ENCODE measurements at places on chromosomes 11 and 22.

- no peak for DNase-seq
These were observed 21.7 kb downstream of the RASSF10 start for GRCh38 chr11:13030857-13031256.

DNA sequence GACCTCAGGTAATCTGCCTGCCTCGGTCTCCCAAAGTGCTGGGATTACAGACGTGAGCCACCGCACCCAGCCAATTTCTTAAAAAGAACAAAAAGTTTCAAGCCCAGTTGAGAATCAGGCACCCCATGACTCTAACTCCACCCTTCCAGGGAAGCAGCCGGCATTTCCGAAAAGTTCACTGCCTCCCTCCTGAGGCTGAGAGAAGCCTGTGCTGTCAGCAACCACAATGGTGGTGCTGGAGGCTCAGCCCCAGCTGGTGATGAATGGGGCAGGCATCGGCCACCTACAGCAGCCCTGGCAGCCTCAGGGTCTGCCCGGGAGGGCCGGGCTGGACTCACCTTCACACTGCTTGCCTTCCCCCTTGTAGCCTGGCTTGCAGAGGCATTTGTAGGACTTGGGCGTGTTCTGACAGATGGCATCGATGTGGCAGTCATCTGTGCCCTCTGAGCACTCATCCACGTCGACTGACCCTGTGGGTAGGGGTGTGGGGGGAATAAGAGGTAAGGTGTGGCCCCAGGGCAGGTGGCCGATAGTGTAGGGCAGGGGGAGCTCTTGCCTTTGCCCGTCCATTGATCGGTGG is 4.3 kb downstream of the SCUBE1 start:
- no peak for DNase-seq

- DNase-seq: no peak
These were observed 6.2 kb downstream of the ADAMTS15 start for GRCh38 chr11:130454491-130455252.

DNA sequence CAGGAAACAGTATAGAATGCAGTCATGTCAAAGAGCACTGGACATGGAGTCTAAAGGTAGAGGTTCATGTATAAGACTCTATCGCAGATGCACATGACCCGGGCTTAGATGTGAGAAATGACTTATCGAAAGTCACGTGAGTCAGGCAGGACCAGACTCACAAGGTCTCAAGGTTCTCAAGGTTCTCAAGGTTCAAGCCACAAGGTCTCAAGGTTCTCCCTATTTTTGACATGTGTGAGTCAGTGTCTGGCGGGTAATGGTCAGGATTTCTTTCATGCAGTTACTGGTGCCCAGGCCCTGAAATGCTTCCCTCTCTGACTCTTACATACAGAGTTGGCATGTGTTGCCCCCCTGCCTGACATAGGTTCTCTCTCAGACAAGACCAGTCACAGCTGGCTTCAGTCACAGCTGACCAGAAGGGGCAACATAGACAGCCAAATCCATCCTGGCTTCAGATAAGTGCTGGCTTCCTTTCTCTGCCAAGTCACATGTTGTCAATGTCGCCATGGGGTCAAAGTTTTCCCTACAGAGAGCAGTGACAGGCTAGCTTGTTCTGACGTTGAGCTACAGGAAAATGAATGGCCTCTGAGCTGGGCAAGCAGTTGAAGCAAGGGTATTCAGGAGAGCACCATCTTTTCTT is 10.1 kb downstream of the CSRP3 start:
- no peak for DNase-seq

DNA sequence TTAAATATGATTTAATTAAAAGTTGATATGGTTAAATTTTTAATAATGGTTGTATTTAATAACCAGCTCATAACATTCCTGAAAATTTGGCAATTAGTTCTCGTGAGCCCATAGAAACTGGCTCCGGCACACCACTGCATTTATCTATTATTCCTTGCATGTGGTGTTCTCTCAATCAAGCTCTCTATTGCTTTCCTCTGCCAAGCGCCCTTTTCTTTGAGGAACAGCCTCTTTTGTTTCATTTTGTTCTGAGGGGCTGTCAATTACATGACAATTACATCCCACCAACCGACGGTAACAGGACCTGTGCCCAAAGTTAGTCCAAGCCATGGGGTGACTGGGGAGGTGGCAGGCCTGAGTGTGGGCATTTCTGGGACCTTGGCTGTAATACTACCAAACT is 8.1 kb downstream of the C11orf91 start:
- no peak for DNase-seq

DNA sequence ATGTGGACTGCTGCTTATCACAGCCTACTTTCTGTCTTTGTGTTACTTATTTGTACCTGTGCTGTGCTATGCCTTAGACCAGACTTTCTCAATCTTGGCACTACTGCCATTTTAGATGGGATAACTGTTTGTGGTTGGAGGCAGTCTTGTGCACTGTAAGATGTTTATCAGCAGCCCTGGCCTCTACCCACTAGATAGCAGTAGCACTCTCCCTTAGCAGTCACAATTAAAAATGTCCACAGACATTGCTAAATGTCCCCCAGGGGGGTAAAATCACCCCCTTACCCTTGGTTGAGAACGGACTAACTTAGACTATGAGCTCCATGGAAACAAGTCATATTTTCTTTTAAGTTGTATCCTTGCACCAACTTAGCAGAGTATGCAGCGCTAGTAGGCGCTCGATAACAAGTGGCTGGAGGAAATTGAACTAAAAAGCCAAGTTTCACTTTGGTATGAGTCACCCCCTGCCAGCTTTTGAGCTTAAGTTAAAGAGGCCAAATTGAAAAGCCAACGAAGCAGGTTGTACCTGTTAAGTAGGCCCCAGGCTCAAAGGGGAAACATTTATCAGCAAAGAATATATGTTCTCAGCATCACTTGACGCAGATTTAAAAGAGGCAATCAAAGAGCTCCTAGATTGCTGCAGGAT is 304.8 kb upstream of the SORL1-AS1 start:
- no peak for DNase-seq

DNA sequence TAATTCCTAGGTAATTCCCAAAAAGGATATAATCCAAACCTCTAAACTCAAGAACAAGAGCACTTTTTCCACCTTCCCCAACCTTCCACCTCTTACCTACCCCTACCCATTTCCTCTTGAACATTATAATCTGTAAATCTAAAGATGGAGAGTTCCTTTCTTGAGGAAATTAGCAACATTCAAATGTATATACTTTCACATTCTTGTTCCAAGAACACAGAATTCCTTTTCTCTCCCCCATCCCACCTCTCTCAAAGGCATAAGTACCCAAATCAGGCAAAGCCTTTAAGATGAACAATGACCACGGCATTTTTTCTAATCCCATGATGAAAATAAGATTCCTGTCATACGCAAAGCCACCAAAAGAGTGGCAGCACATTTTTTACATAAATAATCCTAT is 18.3 kb downstream of the RRAS2 start:
- no peak for DNase-seq

DNA sequence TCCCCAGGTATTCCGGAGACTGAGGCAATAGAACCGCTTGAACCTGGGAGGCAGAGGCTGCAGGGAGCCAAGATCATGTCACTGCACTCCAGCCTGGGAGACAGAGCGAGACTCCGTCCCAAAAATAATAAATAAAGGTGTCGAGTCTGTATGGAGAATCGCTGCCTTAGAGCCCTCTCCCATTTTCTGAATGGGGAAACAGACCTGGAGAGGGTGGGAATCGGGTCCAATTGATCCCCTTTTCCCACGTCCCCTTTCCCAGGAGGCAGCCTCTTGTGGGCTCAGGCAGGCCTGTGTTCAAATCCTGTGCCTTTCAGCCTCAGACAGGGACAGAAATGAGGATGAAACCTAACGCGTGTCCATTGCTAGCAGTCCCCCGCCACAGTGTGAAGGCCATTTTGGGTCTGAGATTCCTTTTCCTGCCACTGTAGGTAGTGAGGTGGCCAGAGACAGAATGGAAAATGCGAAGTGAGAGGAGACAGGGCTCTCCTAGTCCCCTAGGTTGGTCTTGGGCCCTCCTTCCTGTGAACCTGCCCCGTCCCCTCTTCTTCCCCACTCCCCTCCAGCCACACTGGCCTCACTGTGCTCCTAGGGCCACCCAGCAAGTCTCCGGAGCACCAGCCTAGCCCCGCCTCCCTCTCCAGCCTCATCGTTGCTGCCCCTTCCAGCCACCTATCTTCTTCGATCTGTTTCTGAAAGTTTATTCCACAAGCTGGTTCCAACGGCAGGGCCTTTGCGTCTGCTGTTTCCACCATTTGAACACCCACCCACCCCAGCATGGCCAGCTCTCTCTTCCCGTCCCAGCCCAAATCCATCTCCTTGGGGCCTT is 2.7 kb upstream of the POLDIP3 start:
- DNase-seq: no peak

- no peak for DNase-seq
These were observed 16.4 kb downstream of the MMP20 start for GRCh38 chr11:102608699-102609098.

DNA sequence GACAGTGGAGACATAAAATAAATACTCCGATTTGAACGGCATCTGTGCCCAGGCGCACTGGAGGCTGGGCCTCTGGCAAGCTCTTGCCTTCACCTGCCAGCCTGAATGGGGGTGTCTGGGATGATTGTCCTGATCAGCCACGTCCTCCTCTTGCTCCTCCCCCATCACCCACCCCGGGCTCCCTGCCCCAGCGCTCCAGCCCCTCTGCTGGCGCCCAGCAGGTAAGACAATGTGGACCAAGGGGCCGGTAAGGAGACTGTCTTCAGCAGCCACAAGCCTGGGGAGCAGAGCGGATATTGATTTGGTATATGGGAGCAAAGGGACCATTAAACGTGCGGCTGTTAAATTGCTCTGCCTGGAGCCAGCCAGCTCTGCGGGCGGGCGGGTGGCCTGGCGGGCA is 24.9 kb downstream of the WNT11 start:
- no peak for DNase-seq

GRCh38 chr22:20022978-20023613 is 2.2 kb downstream of the TANGO2 start:
- no peak for DNase-seq

- peak; percentile 30 for DNase-seq
These were observed 26.9 kb downstream of the POLR3H start for GRCh38 chr22:41517172-41518047.

DNA sequence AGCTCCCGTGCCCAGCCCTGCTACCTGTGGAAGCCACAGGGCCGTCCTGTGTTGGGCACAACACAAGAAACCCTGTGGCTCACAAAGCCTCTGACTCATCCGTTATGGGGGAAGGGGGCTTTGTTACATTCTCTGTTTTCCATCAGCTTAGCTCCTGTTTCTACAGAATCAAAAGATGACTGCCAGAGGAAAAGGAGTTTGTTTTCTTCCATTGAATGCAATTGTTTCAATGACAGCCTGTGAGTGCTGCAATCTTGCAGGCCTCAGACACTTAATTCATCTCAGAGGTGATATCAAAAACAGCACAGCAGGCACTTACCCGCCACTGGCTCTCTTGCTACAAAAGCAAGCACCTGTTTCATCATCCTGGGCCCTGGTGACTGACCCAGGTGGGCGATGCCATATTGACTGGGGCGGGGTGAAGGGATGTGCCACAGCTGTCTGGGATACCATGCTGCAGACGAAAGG is 194.3 kb downstream of the OPCML start:
- DNase-seq: no peak

GRCh38 chr11:7485186-7486097 is at the start of gene OLFML1:
Gene OLFML1 (plus strand): TSS chr11:7485506. CDS start chr11:7485876, 370 bp downstream.
- no peak for DNase-seq

GRCh38 chr11:76773921-76774361 is 9.2 kb upstream of the TSKU start:
- DNase-seq: no peak

DNA sequence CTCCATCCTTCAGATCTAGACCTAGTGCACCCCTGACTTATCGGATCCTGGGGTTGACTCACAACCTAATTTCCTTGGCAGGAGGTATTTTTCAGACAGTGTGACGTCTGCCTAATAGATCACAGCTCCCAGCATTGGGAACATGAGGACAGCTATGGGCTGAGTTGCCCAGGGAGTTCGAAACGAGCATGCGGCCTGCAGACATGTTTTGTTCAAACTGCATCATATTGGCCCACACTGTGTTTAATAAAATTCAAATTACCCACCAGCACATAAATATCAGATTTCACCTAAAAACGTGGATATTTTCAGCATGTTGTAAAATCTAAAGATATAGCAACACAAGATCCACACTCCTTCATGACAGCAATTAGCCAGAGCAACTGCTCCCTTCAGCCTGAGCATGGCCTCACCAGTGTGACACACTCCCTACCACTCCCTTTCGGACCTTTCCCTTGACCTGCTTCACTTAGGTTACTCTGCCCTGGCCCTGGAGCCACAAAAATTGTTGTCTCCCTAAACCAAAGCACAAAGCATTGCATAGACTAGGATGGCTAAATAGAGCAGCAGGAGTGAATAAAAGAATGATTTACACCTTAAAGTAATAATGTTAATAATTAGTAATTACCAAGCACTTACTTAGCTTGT is 53.6 kb upstream of the USP47 start:
- DNase-seq: no peak

DNA sequence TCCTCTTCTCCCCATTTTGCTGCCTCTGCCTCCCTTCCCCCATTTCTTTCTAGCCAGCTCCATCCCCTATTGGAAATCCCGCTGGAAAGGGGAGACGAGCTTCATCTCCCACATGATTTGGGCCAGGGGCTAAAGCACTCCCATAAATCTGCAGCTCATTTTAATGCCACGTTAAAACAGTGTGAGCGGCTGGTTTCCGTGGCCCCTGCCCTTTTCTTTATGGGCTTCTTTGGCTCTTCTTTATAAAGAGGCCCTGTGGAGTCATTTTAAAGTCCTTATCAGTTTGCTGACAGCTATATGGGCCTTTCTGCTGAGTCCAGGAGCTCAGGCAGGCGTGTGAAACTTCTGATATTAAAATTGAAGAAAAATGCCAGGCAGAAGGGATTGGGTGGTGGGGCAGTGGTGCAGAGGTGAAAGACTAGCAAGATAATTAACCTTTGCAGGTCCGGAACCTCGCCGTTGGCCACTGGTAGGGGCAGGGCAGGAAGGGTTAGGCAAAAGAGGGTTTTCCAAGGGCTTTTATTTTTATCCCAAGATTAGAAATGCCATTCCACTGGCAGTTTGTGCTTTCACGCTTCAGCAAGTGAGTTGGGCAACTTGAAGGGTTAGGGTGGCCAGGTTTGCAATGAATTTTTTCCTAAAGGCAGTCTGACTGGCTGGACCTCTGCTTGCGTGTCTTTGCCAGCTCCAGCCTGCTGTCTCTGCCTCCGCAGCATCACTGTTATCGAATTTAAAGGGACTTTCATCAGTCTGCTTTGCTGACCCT is 44.3 kb downstream of the EXT2 start:
- DNase-seq: no peak

- no peak for DNase-seq
These were observed 11.8 kb upstream of the BCR start for GRCh38 chr22:23168391-23169042.
